Activated CD4-positive, alpha-beta memory T cell treated with anti-CD3 and anti-CD28 coated beads for 36 hours (primary cell): ENCODE measurements at places on chromosomes 5 and 9. TPM values are rescaled to one million over a fixed set of nuclear protein-coding genes. Genes with fewer than 3 reads are reported as not detected.

- DNase-seq: no peak
These were observed 305.8 kb downstream of the TRIM32 start for GRCh38 chr9:116992865-116993264.

Gene FAM81B
- total RNA-seq: not detected

- DNase-seq: no peak
These were observed 213.5 kb downstream of the GLIS3 start for GRCh38 chr9:4086119-4087090.

DNA sequence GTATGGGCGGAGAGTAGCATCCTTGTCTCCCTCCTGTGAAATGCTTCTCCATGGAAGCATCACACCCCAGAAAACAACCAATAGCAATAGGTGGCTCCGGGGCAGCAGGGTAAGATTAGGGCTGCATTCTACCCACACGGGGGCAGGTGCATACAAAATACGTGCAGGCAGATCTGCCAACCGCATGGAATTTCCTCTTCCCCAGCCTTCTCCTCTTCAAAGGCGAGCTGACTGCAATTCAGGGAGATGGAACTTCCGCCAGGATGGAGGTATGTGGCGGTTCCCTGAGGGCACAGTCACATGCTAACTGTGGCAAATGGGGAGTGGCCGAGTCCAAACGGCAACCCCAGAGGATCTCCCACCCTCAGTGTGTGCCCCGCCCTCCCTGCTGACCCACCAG, 81.5 kb downstream of the LMNB1 start:
- DNase-seq: no peak

GRCh38 chr5:173139631-173140030, 4.7 kb upstream of the BNIP1 start:
- no peak for DNase-seq

Gene GPX3
- not detected for total RNA-seq

- no peak for DNase-seq
These were observed 344.3 kb downstream of the RAB3C start for GRCh38 chr5:58927181-58927580.

- no peak for DNase-seq
These were observed 813 bp upstream of the SLU7 start for GRCh38 chr5:160419458-160420330.

DNA sequence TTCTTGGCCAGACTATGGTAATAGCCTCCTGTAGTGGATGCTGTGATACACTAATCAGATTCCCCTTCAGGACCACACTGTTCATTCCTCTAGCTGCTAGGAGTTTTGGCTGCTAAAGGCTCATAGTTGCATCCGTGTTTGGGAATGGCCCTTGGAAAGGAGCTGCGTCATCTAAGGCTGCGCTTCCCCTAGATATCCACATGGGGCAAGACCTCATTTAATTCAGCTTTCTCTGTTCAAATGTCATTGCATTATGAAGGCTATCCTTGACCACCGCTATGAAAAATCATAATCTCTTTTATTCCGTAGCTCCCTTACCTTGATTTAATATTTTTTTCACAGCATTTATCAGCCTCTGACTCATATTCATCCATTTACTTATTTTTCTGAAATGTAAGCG, 258.3 kb upstream of the NR4A3 start:
- DNase-seq: no peak

DNA sequence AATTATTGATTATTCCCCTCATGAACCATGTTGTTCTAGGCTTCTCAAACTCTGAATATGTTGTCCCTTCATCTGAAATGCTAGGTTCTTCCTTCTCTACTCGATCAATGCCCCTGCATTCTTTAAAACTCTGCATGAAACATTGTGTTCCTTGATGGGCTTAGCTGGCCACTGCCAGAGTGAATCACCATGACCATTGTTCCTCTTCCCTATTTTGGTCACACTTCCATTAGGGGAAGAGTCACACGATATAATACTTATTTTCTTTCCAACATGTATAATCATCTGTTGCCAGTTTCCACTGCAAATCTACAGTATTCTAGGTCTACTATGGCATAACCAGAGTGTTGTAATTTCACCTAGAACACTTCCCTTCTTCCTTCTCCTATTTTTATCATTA, 247.9 kb downstream of the TRPM3 start:
- DNase-seq: no peak

- DNase-seq: no peak
These were observed 149.0 kb upstream of the GRAMD2B start for GRCh38 chr5:126274076-126274762.

- no peak for DNase-seq
These were observed 12.9 kb downstream of the RALGDS start for GRCh38 chr9:133107961-133108793.

- DNase-seq: no peak
These were observed 11.8 kb downstream of the HNRNPAB start for GRCh38 chr5:178216088-178216534.

DNA sequence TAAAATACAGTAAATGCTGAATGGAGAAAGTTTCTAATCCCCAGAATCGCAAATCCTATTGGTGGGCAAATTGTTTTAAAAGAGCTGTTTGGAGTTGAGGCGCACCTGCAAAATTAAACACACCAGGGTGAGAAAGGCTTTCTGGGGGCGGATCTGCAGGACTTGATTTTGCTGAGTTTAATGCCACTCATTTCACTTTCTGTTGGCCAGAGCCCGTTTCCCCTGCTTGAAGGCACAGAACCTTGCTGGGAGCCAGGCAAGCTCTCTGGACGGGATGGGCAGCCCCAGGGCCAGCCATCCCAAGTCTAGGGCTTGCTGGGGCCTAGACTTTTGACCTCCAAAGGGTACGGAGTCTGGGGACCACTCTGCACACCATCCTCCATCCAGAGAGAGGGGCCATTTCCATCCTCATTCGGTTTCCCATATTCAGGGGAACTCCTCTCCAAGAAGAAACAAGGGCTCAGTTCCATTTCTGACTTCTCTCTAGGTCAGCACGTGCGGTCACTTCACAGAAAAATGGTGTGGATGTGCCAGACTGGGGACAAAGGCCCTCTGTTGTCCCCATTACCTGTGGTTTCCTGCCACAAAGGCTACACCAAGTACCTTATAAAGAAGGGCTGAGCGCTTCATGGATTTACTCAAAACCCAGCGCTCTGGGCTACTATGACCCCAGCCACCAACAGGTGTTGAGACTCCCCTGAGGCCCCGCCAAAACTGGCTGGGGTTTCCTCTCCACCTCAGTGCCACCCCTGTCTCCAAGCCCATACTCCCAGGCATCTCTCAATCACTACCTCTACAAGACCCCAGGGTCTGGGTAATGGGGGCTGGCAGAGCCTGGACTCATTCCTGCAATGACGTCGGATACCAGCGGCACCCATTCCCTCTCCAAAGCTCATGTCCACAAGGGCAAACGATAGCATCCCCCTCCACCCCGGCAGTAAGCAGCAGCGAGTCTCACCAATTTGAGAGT, 170.0 kb downstream of the AUH start:
- peak; percentile 22 for DNase-seq

DNA sequence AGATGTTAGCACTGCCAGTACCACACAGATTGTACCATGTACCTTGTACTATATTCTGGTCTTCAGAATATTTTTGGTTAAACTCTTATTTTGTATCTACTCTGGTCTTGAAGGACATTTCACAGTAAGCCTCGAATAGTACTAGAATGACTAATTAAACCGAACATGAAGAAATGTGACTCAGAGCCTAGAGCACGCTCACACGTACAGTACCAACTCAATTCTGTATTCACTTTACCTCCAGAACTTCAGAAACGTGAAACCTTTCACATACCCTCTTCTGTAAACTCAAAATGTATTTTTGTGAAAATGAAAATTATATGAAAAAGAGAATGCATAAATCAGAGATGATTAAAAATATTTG, 112.8 kb downstream of the MVB12B start:
- no peak for DNase-seq

GRCh38 chr9:123002754-123003153, 30.7 kb upstream of the GPR21 start:
- DNase-seq: no peak

Gene DND1
- 2.5 TPM for total RNA-seq

DNA sequence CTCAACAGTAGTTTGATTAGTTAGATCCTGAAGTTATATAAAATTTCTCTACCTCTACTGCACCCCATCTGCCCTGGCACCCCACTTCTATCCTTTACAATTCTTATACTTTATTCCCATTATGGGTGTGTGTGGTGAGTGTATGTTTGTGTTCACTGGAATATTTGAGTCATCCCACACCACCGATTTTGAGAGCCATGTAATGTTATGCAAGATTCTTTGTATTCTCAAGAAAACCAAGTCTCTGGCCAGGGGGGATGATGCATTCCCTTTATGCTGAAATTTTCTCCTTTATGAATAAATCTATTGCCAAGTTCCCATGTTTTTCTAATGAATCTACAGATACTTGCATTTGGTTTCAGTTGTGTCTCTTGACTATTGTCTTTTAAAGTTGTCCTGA, 266.8 kb downstream of the ARHGEF28 start:
- no peak for DNase-seq

Gene RPL12
- 2,331 TPM for total RNA-seq

GRCh38 chr9:98430535-98431292, 175.3 kb upstream of the TBC1D2 start:
- no peak for DNase-seq

Gene RNF183
- 0.36 TPM for total RNA-seq

DNA sequence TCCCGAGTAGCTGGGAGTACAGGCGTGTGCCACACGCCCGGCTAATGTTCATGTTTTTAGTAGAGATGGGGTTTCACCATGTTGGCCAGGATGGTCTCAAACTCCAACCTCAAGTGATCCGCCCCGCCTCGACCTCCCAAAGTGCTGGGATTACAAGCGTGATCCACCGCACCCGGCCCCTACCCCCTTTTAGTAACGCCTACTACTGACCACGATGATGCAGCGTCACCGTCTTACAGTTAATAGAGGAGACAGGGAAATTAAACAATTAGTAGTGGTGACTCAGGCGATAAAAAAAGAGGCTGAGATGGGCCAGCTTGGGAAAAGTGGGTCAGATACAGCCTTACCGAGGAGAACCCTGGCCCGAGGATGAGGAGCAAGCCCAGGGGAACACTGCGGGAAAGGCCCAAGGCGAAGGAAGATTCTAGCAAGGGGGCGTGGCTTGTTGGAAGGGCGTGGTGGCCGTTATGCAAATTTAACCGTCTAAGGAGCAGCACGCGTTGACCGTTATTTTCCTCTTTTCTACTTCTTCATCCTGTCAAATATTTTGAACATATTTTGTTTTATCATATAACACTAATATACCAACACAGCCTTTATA, 1.6 kb upstream of the SETX start:
- no peak for DNase-seq
